ENCODE measurements at places on chromosomes 2 and 18.
A peak's percentile ranks its signal among the peaks of the same experiment; 100 is the strongest.

- DNase-seq = no peak
Measured at GRCh38 chr18:46298511-46298910, 194.3 kb downstream of the HAUS1 start.

GRCh38 chr18:22847867-22848451, 85.2 kb upstream of the RBBP8 start:
- no peak for DNase-seq

DNA sequence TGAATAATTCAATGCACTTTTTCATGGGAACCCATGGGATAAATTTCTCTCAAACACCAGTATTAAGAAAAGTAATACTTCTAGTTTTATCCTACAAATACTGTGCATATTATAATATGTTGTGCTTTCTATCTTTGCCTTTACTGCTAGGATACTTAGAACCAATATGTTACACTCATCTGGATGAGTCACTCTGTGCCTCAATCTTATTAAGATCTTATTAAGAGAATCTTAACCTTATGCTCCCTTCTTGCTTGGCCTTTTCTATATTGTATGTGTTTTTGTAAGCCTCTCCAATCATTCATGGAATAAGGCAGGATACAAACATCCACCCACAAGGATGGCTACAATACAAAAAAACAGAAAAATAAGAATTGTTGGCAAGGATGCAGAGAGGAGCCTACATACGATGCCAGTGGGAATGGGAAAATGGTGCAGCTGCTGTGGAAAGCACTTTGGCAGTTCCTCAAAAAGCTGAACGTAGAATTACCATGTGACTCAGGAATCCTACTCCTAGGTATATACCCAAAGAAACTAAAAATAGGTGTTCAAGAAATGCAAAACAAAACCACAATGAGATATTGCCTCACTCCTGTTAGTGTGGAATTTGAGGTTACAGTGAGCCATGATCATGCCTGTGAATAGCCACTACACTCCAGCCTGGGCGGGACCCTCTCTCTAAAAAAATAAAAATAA, 10.7 kb upstream of the TWSG1 start:
- DNase-seq = no peak

- no peak for DNase-seq
Measured at GRCh38 chr2:150169237-150169629, 318.2 kb downstream of the RND3 start.

DNA sequence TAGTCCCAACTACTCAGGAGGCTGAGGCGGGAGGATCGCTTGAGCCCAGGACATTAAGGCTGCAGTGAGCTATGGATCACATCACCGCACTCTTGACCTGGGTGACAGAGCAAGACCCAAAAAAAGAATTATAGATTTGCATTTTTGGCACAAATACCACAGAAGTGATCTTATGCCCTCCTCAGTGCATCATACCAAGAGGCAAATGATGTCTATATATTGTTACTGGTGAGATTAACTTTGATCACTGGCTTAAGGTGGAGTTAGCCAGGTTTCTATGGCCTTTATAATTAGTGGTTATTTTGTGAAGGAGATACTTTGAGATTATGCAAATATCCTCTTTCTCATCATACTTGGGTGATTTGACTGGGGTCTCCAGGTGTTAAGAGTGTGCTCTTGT, 22.1 kb upstream of the CATIP start:
- no peak for DNase-seq

DNA sequence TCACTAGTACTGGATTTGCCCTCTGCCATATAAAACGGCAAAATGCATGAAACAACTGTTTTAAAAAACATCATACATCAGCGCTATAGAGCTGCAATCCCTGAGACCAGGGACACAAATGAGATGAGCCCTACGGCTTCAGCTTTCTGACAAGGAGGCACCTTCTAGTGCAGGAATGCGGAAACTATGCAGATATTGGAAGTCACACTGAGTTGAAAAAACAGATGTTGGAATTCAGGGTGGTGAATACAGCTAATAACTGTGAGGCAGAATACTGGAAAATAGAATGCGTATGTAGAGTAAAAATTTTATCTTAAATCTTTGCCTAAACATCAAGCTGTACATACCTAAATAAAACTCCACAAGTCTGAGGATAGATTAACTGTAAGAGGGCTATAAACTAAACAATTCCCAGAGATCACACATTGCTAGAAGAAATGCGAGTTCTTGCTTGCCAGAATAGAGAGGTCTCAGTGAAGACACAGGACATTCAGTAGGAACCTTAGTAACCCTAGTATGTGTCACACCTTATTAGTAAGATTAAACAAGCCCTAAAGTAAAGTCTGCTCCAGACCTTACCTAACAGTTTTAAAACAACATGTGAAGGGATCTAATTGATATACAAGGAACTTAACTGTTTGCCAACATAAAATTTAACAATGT, 541.4 kb upstream of the DDX18 start:
- DNase-seq = no peak

DNA sequence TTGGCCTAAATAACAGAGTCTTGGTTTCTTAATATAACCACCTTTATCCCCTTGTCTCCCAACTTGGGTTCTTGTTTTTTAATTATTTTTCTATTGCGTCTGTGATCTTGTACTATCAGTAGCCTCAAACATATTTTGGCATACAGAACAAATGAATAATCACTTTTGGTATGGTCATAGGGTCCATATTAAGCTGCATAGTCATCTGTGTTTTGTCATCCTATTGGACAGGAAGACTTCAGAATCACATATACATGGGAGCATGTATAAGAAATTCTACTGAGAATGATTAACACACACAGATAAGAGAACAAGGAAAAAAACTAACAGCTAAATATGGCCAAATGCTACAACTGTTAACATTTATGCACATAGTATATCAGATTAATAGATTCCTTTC, 126.0 kb downstream of the MEP1B start:
- DNase-seq = no peak

DNA sequence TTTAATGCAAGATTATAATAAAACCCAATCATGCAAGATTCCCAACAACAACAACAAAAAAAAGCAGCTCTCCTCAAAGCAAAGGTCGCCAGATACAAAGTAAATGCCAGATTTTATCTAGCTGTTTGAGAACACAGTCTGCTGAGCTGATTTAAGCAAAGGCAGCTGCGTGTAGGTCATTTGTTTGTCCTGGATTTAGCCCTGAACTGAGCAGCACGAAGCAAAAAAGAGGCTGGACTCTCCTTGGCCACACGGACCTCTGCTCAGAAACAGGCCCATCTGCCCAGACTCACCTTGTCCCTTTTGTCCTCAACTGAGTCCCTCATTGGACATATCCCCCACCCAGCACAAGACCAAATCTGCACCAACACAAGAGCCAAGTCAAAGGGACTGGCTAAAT, 91.5 kb downstream of the PID1 start:
- no peak for DNase-seq

DNA sequence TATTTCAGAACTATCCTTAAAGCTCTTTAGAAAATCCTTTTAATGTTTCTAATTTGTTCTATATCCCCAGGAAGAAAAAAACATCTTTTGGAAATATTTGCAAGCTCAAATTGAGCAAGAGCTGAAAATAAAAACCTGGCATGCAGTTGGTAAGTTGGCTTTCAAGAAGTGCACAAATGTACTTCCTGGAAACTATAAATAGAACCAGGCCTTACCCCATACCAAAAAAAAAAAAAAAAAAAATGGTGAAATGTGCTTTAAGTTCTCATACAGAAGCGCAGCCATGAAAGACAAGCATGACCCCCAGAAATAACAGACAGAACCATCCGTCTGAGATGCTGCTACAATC, 178.5 kb downstream of the HDAC4 start:
- DNase-seq = no peak

GRCh38 chr2:204706939-204707338, 161.7 kb downstream of the PARD3B start:
- no peak for DNase-seq

- no peak for DNase-seq
Measured at GRCh38 chr18:62281684-62282083, 43.4 kb upstream of the TNFRSF11A start.

DNA sequence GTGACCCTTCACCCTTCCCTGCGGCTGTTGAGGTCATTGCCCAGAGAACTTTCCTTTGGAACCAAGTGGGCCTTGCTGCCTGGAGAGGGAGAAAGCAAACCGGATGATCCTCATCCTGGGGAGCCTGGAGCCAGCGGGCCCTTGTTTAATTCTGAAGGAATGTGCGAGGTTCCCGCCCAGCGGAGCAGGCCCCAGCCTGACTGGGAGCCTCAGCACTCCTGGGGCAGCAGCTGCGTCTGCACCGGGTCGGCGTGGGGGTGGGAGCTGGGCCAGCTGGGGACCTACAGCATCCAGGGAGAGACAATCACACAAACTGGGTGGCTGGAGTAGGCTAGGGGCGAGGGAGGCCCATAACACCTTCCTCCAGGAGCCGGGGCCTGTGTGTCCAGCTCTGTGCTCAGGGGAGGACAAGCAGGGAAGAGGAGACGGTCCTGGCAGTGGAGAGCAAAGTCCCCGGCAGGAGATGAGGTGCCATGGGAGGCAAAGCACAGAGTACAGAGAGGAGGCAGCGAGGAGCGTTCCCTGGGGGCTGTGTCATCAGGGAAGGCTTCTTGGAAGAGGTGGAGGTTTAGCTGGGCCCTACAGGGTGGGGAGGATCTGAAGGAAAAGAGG, 61.9 kb upstream of the HAAO start:
- no peak for DNase-seq

DNA sequence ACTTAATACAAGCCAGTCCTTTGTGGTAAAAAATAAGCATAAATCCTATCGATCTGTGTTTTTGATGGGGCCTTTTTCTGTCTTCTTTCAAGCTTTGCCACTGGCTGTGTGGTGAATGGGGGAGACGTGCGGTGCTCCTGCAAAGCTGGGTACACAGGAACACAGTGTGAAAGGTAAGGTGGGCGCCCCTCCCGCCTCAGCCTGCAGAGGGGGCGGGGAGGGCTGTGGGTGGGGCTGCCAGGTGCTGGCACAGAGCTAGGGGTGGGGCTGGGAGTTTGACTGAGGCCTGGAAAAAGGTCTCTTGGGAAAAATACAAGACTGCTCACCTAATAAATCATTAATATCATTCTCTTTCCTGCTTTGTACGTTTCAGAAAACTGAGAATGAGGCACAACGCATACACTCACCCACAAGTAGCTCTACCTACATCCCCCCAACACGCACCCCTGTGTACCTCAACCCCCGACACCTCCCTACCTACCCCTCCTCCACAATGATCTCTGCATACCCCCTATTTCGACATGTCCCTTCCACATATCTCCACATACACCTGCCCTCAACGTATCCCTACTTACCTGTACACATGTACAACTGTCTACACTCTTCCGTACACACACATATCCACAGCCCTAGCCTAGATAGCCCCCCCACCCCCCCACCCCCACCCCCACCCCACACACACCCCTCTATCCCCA, 129.7 kb upstream of the TTC39C start:
- no peak for DNase-seq

GRCh38 chr18:34632321-34632720, 77.8 kb upstream of the DTNA start:
- DNase-seq = no peak

DNA sequence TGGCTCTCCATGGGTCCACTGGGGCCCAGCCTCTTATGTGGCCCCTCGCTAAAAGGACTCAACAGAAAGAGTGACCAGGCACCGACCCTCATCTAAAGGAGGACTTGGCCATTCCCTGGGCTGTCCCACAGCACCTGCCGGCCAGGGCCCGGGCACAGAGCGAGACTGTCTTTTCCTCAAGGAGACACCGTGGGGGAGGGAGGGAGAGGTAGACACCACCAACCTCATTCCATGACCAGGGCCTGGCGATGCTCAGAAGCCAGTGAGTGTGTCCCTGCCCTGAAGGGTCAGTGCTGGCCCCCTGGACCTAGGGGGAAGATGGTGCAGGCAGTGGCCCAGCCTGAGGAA, 39.8 kb upstream of the ALPP start:
- DNase-seq = no peak

GRCh38 chr2:231297108-231297908, 98.2 kb upstream of the B3GNT7 start:
- DNase-seq = no peak

DNA sequence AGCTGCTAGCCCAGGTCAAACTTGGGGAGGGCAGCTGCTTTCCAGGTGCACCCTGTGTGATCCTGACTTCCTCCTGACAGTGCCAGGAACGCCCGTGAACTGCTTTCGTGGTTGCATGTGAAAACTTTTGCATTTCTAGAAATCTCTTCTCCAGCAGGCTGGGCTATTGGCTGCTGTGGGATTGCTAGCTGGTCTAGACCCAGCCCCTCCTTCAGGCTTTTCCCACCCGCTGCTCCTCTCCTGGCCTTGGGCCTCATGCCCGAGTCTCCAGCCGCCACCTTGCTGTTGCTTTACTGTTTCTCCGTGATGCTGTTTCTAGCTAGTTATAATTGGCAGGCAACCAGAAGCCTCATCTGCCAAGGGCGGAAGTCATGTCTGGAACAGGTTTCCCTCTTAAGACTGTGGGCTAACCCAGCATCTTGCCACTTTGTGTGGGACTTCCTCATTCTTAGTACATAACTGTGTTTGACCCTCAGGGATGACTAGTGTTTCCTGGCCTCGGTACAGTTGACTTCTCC, 27.0 kb upstream of the MGAT4A start:
- peak; percentile 64 for DNase-seq

- DNase-seq = no peak
Measured at GRCh38 chr2:53969285-53969967, 1.4 kb downstream of the PSME4 start.
